Adrenal gland (tissue), 19 donors: ENCODE measurements at places on chromosomes 7 and 10. TPM values are rescaled to one million over a fixed set of nuclear protein-coding genes. Genes with fewer than 3 reads are reported as not detected.
A peak's percentile ranks its signal among the peaks of the same experiment; 100 is the strongest.

PRLHR gene
- not detected for total RNA-seq

GRCh38 chr7:38222481-38223096 is 44.5 kb downstream of the STARD3NL start:
- H3K27me3 ChIP-seq = no peaks in the 10 kb centered on the region
- no peak overlapping the region for H3K4me3 ChIP-seq
- H3K27ac ChIP-seq = no peak overlapping the region
- DNase-seq = no peak
- no peaks in the 10 kb centered on the region for H3K4me1 ChIP-seq

- no peak for DNase-seq
- H3K4me3 ChIP-seq = no peak overlapping the region
- H3K36me3 ChIP-seq = no peaks in the 10 kb centered on the region
- H3K4me1 ChIP-seq = no peaks in the 10 kb centered on the region
Observed at GRCh38 chr7:16934722-16935340, 53.0 kb upstream of the AGR3 start.

GRCh38 chr7:17844022-17844421 is 96.3 kb downstream of the SNX13 start:
- no peaks in the 10 kb centered on the region for H3K36me3 ChIP-seq
- no peaks in the 10 kb centered on the region for H3K27me3 ChIP-seq
- no peak for DNase-seq
- no peak overlapping the region for H3K4me3 ChIP-seq
- no peaks in the 10 kb centered on the region for H3K4me1 ChIP-seq

PRKAR2B gene
- 87.9 TPM for total RNA-seq

DNA sequence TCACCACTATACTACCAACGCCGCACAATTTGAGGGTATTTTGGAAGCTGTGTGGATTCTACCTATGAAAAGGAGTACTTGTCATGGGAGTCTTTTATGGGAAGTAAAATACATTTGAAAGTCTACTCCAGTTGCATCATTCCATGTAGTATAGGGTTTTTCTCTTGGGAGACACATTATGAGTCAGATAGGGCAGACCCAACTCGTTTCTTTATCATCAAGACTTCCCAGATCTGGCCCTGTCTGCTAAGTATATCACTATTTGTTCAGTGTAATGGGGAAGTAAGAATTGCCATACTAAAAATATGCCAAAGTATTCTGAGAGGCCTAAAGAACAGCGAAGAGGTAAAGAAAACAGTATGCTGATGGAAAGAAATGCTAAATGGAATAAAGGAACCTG is 144.2 kb downstream of the SPAG6 start:
- H3K36me3 ChIP-seq = no peaks in the 10 kb centered on the region
- no peak overlapping the region for H3K27ac ChIP-seq
- no peaks in the 10 kb centered on the region for H3K27me3 ChIP-seq
- no peak for DNase-seq

- no peak overlapping the region for H3K4me3 ChIP-seq
- no peaks in the 10 kb centered on the region for H3K27me3 ChIP-seq
- no peak overlapping the region for H3K27ac ChIP-seq
- DNase-seq = no peak
- H3K36me3 ChIP-seq = no peaks in the 10 kb centered on the region
Observed at GRCh38 chr7:149717481-149717880, 55.9 kb downstream of the ZNF467 start.

DNA sequence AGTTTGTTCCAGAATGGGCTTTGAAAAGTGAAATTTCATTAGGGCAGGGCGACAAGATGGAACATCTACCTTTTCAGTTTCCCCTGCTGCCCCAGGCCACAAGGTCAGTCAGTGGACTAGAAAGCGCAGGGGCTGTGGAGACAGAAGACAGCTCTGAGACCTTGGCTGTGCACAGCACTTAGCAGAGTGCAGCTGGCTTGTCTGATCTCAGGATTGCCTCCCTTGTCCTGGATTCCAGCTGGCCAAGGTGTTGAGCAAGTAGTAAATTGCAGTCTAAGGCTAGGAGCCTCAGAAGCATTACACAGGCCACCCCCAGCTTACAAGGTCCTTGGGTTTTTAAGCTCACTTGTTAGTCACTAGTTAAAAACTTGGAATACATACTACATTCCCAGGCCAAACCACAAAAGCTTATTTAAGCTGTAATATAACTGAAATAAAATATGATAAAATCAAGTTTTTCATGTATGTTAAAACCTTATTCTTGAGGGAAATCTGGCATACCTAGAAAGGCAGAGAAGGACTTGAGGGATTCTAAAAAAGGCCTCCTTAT is 67.3 kb upstream of the NPY start:
- H3K4me3 ChIP-seq = no peak overlapping the region
- H3K36me3 ChIP-seq = no peaks in the 10 kb centered on the region
- no peaks in the 10 kb centered on the region for H3K27me3 ChIP-seq
- no peak overlapping the region for H3K27ac ChIP-seq

- no peaks in the 10 kb centered on the region for H3K27me3 ChIP-seq
- no peaks in the 10 kb centered on the region for H3K36me3 ChIP-seq
- no peaks in the 10 kb centered on the region for H3K4me1 ChIP-seq
- H3K4me3 ChIP-seq = no peak overlapping the region
Observed at GRCh38 chr10:10853954-10854353, 163.7 kb upstream of the CELF2 start.

GRCh38 chr7:100888291-100888987 is 1.1 kb downstream of the UFSP1 start:
- no peaks in the 10 kb centered on the region for H3K27me3 ChIP-seq
- peaks cover 35% of the 10 kb centered on the region for H3K4me1 ChIP-seq
- peaks cover 50% of the 10 kb centered on the region for H3K36me3 ChIP-seq
- peak overlapping the region; percentile 65 for H3K4me3 ChIP-seq
- H3K27ac ChIP-seq = peak overlapping the region; percentile 77

DNA sequence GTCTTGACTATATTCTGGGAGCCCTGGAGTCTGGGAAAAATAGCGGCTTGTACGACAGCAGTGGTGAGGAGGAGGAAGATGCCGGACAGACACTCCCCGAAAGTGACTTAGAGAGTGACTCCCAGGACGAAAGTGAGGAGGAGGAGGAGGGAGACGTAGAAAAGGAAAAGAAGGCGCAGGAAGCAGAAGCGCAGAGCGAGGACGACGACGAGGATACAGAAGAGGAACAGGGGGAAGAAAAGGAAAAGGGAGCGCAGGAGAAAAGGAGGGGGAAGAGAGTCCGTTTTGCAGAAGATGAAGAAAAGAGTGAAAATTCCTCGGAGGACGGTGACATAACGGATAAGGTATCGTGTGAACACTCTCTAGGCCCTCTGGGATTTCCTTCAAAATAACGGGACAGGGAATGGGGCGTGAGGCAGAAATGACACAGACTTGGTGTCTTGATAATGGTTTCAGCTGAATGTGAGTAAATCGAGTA is 908 bp downstream of the NOM1 start:
- DNase-seq = no peak
- H3K36me3 ChIP-seq = peaks cover 30% of the 10 kb centered on the region
- no peaks in the 10 kb centered on the region for H3K27me3 ChIP-seq

FRMPD2 gene
- 0.55 TPM for total RNA-seq

- no peaks in the 10 kb centered on the region for H3K27me3 ChIP-seq
- no peak overlapping the region for H3K27ac ChIP-seq
- no peak overlapping the region for H3K4me3 ChIP-seq
- no peak for DNase-seq
Observed at GRCh38 chr7:56157238-56157790, 41.1 kb upstream of the NUPR2 start.

DNA sequence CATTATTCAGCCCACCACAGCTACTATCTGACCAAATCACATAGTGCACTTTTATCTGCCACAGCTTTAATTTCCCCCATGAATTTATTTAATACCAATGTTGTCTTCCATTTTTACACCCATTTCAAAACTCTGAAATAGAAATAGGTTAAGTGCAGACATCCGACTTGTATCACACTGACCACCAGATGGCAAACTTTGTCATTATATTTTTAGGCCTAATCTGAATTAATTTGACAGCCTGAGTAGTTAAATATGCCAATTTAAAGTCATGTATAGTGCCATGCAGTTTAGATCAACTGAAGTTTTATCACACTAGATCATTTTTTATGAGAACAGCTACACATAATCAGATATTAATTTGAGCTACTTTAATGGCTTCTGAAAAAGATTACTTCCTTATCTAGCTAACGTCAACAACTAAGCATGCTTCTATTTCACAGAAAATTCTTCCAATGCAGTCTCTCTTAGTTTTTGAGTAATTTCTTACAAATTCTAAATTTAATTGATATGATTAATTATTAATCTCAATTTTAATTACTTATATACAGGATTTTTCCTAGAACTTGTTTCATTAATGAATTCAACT is 566.4 kb downstream of the GFRA1 start:
- H3K27ac ChIP-seq = no peak overlapping the region
- no peaks in the 10 kb centered on the region for H3K36me3 ChIP-seq
- H3K27me3 ChIP-seq = no peaks in the 10 kb centered on the region
- H3K4me1 ChIP-seq = no peaks in the 10 kb centered on the region

DNA sequence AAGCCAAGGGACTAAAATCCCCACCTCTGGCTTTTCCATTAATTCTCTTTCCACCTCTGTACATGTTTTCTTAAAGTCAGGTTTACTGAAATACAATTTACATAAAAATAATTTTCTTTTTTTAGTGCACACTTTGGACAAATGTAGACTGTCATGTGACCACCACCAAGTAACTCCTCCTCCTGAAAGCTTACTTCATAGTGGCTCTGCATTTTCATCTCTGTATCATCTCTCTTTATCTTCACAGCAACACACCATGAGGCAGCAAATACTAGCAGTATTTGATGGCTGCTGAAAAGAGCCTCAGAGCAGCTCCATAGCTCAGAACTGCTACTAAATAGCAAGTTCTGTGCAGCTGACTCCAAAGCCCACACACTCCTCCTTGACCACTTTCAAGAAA is 17.3 kb downstream of the WDFY4 start:
- DNase-seq = no peak
- peaks cover 4% of the 10 kb centered on the region for H3K27me3 ChIP-seq
- no peak overlapping the region for H3K4me3 ChIP-seq
- H3K27ac ChIP-seq = no peak overlapping the region

ADAM22 gene
- 24.8 TPM for total RNA-seq

DNA sequence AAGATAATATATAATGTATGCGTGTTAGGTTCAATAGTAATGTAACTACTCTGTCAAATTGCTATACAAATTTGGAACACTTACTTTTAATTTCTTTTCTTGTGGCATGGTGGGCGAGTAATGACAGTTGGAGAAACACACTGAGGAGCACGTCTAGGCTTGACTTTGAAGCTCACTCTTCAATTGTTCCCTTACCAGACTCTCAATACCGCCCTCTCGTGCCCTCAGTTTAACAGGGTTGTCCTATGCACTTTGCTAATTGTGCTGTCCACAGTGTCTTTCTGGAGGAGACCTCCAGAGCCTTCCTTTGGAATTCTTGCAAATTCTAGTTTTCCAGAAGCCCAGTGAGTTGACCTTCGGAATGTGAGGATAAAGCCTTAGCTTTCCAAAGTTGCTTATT is 107.2 kb upstream of the RELN start:
- H3K27ac ChIP-seq = no peak overlapping the region
- H3K36me3 ChIP-seq = no peaks in the 10 kb centered on the region
- no peak overlapping the region for H3K4me3 ChIP-seq
- no peak for DNase-seq

DNA sequence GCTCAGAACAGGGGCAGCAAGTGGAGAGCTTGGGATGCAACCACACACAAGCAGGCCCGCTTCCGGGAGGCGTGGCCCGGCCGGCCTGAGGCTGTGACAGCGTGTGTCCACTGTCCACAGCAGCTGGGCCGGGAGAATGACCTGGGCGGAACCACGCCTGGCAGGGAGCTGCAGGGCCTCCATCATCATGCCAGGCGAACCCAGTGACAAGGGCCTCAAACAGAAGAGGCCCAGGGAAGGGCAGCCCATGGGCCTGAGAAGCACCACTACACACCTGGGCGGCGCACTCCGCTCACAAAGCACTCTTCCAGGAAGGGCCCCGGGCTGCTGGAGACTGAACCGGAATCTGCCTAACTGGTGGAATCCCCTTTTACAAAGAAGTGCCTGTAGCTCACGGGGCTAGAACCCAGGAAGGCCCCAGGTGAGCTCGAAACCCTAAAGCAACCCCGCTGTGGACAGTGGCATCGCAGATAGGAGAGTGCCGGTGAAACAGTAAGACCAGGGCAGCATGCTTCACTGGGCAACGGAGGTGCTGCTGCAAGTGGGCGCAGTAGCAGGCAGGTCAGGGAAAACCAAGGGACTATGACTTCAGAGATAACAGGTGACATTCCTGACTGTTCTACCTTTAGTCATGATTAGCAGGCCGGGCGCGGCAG is 66.0 kb downstream of the MAD1L1 start:
- H3K27ac ChIP-seq = no peak overlapping the region
- H3K36me3 ChIP-seq = no peaks in the 10 kb centered on the region
- no peaks in the 10 kb centered on the region for H3K4me1 ChIP-seq
- H3K27me3 ChIP-seq = no peaks in the 10 kb centered on the region
- DNase-seq = no peak

DNA sequence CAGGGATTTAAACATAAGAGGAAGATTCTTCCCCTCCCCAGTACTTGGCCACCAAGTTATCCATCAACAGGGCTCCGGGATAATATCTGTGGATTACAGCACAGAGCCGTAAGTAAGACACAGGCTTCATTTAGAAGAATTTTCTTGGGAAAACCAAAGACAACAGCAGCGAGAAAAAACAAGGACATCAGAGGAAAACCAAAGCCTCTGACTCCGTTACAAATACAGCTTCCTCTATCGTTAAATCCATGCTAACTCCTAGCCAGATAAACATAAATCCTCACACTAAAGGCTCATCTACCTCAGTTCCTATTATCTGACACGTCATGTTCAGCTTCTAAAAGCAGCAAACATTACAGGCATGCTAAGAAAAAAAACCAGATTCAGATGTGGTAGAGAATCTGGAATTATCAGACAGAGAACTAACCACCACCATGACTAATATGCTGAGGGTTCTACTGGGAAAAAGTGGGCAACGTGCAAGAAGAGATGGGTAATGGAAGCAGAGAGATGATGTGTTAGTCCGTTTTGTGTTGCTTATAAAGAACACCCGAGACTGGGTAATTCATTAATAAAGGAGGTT is 48.4 kb downstream of the BRI3 start:
- H3K27ac ChIP-seq = no peak overlapping the region
- H3K4me1 ChIP-seq = no peaks in the 10 kb centered on the region
- no peaks in the 10 kb centered on the region for H3K36me3 ChIP-seq
- DNase-seq = no peak
- no peak overlapping the region for H3K4me3 ChIP-seq

DNA sequence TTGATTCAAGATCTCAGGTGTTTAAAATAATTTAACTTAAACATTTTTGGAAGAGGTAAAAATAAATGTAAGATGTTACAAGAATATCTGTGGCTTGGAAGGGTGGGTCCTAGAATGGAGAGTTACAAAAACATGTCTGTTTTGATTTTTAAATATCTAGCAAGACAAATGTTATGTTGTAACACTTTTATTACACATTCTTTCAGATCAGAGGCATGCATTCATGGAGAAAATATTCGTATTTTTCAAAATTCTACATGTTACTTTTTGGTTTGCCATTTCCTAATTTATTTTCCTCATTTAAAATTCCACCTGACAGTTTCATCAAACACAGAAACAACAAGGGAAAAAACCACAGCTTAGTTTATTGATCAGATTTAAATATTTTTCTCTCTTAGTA is 10.0 kb downstream of the WBP1L start:
- H3K27ac ChIP-seq = peak overlapping the region; percentile 85
- no peaks in the 10 kb centered on the region for H3K27me3 ChIP-seq
- peaks cover 48% of the 10 kb centered on the region for H3K4me1 ChIP-seq
- H3K4me3 ChIP-seq = no peak overlapping the region
- DNase-seq = no peak

- DNase-seq = no peak
- no peak overlapping the region for H3K4me3 ChIP-seq
- H3K36me3 ChIP-seq = no peaks in the 10 kb centered on the region
- no peaks in the 10 kb centered on the region for H3K4me1 ChIP-seq
Observed at GRCh38 chr10:113449006-113449695, 103.7 kb upstream of the HABP2 start.

LMBR1 gene
- total RNA-seq = 341 TPM
